Spleen (tissue), 13 donors: ENCODE measurements at places on chromosomes 12 and 14.

DNA sequence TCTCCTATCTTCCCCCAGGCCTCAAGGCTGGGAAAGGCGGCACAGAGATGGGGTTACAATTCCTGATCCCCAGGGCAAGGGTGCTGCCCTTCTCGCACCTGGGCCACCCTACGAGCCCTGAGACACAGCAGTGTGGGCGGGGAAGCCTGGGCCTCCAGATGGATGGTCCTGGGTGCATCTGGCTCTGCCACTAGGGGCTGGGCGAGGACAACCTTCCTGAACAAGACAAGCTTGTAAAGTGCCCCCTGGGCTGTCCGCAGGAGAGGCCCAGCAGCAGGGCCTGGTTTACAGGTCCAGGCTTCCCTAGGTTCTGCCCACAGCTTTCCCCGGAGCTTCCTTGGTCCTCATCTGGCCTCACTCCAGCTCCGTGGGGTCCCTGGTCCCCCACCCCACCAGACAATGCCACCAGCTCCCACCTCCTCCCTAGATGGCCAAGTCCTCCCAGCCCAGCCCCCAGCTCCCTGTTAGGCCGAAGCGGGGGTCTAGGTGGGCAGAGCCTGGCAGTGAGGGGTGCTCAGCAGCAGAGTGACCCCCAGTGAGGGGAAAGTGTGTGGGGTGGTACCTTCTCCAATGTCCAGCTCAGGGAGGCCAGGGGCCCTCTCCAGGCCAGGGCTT, 8.9 kb downstream of the ARL6IP4 start:
- no peak overlapping the region for H3K27ac ChIP-seq
- no peaks in the 10 kb centered on the region for H3K36me3 ChIP-seq
- peaks cover 28% of the 10 kb centered on the region for H3K4me1 ChIP-seq
- no peak overlapping the region for H3K4me3 ChIP-seq
- DNase-seq: no peak

GRCh38 chr14:33062881-33063280, 124.2 kb downstream of the NPAS3 start:
- H3K4me1 ChIP-seq: no peaks in the 10 kb centered on the region
- H3K27ac ChIP-seq: no peak overlapping the region
- no peaks in the 10 kb centered on the region for H3K36me3 ChIP-seq
- no peaks in the 10 kb centered on the region for H3K27me3 ChIP-seq

DNA sequence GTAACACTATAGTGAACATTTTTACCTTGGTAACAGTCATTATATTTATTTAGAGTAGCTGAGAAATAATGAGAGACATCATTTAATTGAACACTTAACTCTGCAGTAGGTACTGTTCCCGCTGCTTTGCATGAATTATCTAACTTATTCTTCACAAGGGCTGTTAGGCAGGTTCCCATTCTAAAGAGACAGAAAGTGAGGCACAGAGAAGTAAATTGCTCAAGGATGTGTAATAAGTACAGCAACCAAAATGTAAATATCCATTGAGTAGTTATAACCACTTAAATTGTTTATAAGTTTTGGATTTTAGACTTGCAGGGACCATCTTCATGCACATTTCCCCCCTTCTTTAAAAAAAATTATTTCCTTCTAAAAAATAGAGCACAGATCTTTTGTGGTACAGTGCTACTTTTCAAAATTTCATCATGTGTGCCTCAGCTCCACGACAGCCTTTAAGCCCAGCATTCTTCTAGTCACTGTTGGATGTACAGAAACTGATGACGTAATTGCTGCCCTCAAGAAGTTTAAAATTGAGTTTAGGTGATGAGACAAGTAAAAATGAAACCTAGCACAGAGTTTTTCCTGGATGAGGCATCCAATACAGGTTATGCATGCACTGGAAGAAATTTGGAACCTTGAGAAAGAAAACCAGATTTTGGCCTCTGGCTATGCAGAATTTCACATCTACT, 6.0 kb upstream of the MANSC4 start:
- no peak overlapping the region for H3K4me3 ChIP-seq
- no peaks in the 10 kb centered on the region for H3K36me3 ChIP-seq
- no peak for DNase-seq
- peaks cover 37% of the 10 kb centered on the region for H3K4me1 ChIP-seq

DNA sequence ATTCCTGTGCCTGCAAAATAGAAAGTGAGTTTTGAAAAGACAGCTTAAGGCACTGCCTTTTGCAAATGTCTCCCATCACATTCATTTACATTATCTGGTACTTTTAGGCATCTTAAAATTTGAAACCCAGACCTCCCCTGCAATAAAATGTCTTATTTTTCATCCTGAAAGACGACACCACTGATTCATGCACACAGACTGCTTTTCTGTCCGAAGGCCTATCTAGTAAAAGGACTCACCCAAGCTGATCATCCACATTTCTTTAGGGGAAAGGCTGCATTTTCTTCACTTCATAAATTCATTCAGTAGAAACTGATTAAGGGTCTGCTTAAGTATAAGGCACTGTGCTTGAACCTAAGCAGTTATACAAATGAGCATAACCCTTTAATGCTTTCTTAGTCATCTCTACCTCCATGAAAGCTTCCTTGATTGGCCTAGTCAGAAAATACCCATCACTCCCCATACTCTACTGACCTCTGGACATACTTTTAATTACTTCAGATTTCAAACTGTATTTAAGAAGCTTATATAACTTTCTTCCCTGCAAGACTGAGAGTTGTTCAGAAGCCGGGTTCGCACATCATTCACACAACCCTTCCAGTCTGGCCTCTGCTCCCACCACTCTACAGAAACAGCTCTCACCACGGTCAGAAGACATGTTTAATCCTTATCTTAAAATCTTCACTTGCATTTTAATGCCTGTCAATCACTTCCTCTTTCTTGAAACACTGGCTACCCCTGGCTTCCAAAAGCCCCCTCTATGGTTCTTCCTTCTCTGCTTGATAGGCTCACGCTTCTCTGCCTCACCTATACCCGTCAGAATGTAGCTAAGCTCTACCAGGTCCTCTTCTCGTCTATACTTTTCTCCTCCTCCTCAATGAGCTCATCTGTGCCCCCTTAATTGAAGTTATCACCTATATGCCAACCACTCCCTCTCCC, 288.6 kb downstream of the MED13L start:
- peaks cover 20% of the 10 kb centered on the region for H3K4me1 ChIP-seq
- H3K36me3 ChIP-seq: peaks cover 93% of the 10 kb centered on the region
- no peak overlapping the region for H3K4me3 ChIP-seq
- DNase-seq: no peak
- H3K27me3 ChIP-seq: no peaks in the 10 kb centered on the region
